ENCODE measurements at places on chromosomes 16 and 17. TPM values are rescaled to one million over a fixed set of nuclear protein-coding genes. Genes with fewer than 3 reads are reported as not detected.

Gene SHCBP1
- total RNA-seq = 0.47 TPM

Gene CCL8
- total RNA-seq = not detected

GRCh38 chr17:77326636-77327035 lies 185.9 kb downstream of the SEC14L1 start:
- peak; percentile 50 for DNase-seq

GRCh38 chr17:81217491-81217890 lies 5.3 kb downstream of the CEP131 start:
- DNase-seq = no peak

Gene PTX4
- 0.24 TPM for total RNA-seq

DNA sequence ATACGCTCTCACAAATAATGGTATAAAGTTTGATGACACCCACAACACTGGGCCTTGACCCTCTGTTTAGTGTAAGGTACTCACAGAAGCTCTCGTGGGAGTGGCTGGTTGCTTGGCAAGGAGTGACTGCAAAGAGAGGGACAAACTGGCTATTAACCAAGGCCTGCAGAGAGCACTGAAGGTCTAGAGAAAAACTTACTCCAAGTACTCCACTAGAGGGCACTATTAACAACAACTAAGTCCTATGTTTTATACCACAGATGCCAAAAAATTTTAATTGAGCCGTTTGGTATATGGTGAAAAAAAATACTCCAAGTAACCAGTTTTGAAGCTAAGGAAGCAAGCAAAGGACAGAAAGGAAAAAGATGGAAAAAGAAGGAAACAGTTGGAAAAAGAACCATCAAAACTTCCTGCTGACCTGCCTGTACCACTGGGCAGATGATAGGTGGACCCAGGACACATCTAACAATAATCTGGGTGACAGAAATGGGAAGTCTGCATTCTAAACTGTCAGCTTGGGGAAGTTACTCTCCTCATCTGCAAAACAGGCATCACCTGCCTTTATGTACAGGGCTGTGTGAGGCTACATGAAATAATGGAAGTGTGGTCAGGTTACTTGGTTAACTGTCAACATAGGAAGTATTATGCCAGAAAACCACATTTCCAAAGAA lies 23.2 kb downstream of the DYNC1LI2 start:
- no peak for DNase-seq

GRCh38 chr16:57140931-57141668 lies 44.7 kb downstream of the PSME3IP1 start:
- no peak for DNase-seq

DNA sequence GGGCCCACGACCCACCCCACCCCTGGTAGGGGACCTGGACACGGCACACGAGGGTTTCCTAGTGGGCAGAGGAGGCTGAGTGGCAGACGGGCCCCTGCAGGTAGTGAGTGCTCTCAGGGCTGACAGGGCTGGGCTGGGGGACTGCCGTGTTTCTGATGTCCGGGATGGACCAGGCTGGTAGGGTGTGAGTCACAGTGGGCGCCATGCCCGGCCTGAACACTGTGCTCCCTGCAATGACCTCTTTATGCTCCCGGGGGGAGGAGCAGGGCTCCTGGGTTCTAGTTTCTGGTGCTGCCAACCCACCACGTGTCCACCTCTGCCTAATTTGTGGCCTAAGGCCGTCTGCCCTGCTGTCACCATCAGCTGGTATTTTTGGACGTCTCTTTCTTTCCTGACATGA lies 26.3 kb downstream of the ARHGAP23 start:
- peak; percentile 88 for DNase-seq

- DNase-seq = no peak
Measured at GRCh38 chr16:5374184-5374583, 276.6 kb upstream of the EEF2KMT start.

DNA sequence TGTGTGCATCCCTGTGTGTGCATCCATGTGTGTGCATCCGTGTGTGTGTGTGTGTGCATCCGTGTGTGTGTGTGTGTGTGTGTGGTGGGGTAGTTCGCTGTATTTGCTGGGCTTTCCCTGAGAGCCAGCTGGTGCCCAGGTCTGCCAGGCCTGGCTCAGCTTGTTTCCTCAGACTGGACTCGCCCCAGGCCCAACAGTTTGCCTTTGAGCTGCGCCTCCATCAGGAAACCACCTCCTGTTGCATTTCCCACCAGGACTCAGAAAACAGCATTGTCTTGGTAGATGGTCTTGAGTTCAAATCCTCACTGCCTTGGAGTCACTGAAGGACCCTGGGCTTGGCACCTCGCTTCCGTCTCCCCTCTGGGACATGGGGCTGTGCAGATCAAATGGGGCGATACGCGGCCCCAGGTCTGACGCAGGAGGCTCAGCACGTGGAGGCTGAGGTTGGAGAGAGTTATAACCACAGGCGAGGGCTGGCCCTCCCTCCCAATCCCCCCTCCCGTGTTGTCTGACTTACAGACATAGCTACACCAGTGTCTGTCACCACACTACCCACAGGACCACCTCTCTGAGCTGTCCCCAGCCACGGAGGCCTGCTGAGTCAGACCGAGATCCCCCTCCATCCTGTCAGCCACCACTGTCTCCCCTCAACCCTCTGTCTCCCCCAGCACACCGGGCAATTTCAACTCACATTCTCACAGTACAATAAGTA lies 4.7 kb downstream of the ITGAE start:
- DNase-seq = no peak

GRCh38 chr17:21463779-21464407 lies 87.7 kb downstream of the KCNJ12 start:
- peak; percentile 58 for DNase-seq

- DNase-seq = no peak
Measured at GRCh38 chr16:64392456-64392855, 729.4 kb downstream of the CDH11 start.

DNA sequence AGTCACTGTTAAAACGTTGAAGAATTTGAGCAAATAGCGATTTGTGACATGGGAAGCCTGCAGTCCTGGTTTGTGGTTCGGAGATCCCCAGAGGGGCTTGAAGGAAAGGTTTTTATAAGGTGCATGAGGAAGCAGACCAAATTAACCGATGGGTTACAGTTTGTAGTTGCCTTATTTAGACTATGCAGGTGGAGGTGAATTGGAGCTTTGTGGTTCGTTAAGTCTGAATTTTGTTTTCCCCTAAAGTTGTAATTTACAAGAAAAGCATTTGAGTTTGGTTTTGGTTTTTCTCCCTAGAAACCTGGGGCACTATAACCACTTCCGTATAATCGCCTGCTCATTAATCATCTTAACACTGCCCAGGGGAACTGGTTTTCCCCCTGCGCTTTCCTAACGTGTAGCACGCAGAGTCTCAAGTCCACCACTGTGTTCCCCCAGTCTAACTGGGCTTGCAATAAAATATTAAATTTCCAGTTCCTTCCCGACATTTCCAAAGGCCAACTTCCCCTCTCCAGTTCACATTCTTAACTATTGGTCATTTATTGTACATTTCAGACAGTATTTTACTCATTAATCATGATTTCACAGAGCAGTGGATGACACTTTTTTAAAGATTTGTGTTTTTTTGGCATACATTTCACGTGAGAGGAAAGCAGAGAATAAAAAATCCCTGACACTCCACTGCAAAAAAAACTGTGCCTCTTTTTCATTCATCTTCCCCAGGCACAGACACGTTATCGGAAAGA lies 932 bp downstream of the ZNF267 start:
- no peak for DNase-seq

Gene IRX5
- total RNA-seq = 0.59 TPM

GRCh38 chr16:56145369-56145768 lies 45.9 kb upstream of the GNAO1 start:
- no peak for DNase-seq

Gene IL34
- total RNA-seq = 2.2 TPM

GRCh38 chr16:57137566-57138273 lies 45.3 kb downstream of the CPNE2 start:
- DNase-seq = no peak

Gene PLXDC1
- total RNA-seq = 4.6 TPM

- DNase-seq = no peak
Measured at GRCh38 chr17:10793256-10793655, 10.6 kb downstream of the TMEM238L start.

- DNase-seq = no peak
Measured at GRCh38 chr17:13921841-13922776, 147.2 kb upstream of the COX10 start.

Gene ZNRF1
- total RNA-seq = 19.8 TPM

- no peak for DNase-seq
Measured at GRCh38 chr17:4087911-4088693, 54.7 kb downstream of the ZZEF1 start.

- DNase-seq = no peak
Measured at GRCh38 chr17:43341715-43342588, 56.8 kb upstream of the ARL4D start.

- no peak for DNase-seq
Measured at GRCh38 chr16:13961099-13961811, 41.3 kb downstream of the ERCC4 start.
